Karpas-422 (cell line): ENCODE measurements at places on chromosomes 3 and 15. TPM values are rescaled to one million over a fixed set of nuclear protein-coding genes. Genes with fewer than 3 reads are reported as not detected.

- no peak for DNase-seq
- no peak overlapping the region for H3K4me3 ChIP-seq
- no peak overlapping the region for H3K27ac ChIP-seq
- H3K27me3 ChIP-seq = no peaks in the 10 kb centered on the region
- no peaks in the 10 kb centered on the region for H3K4me1 ChIP-seq
These were observed 261.7 kb downstream of the MAGI1 start for GRCh38 chr3:65777050-65777449.

Gene DPPA2
- not detected in 2 replicates for total RNA-seq

DNA sequence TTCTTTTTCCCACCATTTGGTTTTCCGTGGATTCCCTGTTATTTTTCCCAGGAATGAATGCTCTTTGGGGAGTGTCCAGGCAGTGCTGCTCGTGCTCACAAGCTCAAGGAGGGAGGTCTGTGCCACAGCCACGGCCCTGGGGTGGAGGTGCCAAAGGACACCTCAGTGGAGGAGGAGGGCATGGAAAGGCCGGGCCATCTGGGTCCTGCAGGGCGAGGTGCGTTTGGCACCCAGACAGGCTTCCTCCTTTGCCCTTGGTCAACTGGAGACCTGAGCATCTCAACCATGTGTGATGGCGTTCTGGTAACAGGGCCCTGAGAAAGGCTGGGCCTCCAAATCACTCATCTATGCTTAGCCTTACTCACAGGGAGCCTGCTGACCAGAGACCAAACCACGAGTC lies 25.4 kb downstream of the KY start:
- H3K36me3 ChIP-seq = no peaks in the 10 kb centered on the region
- H3K27ac ChIP-seq = no peak overlapping the region
- H3K27me3 ChIP-seq = no peaks in the 10 kb centered on the region
- H3K4me3 ChIP-seq = no peak overlapping the region

Gene SOX2
- total RNA-seq = 0.51 and 0.63 TPM in 2 replicates

DNA sequence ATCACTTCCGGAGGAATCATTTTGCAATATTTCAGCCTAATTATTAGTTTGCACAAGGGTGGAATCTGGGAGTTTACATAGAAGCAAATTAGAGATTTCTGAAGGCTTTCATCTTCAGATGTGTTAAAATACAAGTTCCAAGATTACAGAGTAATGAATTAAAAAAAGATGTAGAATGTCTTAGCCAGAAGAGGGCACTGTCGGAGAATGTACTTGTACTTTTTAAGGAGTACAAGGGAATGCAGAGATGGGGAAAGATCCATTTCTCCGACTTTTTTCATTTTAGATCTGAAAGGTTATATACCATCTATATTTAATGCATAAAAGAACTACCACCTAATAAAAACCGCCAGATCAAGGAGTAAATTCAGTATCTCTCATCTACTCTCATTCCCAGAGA lies 43.1 kb upstream of the WDR5B start:
- DNase-seq = peak; percentile 48
- no peaks in the 10 kb centered on the region for H3K27me3 ChIP-seq
- no peak overlapping the region for H3K4me3 ChIP-seq
- no peak overlapping the region for H3K27ac ChIP-seq
- H3K4me1 ChIP-seq = 0 out of 2 replicates have a peak, but pooled peaks cover 3% of the 10 kb centered on the region
- peaks cover 49% of the 10 kb centered on the region for H3K36me3 ChIP-seq

DNA sequence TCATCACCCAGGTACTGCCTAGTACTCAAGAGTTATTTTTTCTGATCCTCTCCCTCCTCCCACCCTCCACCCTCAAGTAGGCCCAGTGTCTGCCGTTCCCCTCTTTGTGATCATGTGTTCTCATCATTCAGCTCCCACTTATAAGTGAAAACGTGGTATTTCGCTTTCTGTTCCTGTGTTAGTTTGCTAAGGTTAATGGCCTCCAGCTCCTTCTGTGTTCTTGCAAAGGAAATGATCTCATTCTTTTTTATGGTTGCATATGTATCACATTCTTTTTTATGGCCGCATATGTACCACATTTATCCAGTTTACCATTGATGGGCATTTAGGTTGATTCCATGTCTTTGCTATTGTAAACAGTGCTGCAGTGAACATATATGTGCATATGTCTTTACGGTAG lies 8.2 kb upstream of the GANC start:
- H3K27ac ChIP-seq = no peak overlapping the region
- H3K36me3 ChIP-seq = peaks cover 73% of the 10 kb centered on the region
- H3K4me3 ChIP-seq = no peak overlapping the region
- no peaks in the 10 kb centered on the region for H3K27me3 ChIP-seq
- H3K4me1 ChIP-seq = no peaks in the 10 kb centered on the region
- DNase-seq = peak; percentile 38

GRCh38 chr3:24490151-24490550 lies 4.5 kb downstream of the THRB start:
- no peaks in the 10 kb centered on the region for H3K36me3 ChIP-seq
- no peaks in the 10 kb centered on the region for H3K4me1 ChIP-seq
- H3K27me3 ChIP-seq = no peaks in the 10 kb centered on the region

- no peak overlapping the region for H3K27ac ChIP-seq
- H3K27me3 ChIP-seq = no peaks in the 10 kb centered on the region
- H3K4me3 ChIP-seq = no peak overlapping the region
- DNase-seq = no peak
These were observed 385.7 kb downstream of the CGGBP1 start for GRCh38 chr3:87673132-87673531.

DNA sequence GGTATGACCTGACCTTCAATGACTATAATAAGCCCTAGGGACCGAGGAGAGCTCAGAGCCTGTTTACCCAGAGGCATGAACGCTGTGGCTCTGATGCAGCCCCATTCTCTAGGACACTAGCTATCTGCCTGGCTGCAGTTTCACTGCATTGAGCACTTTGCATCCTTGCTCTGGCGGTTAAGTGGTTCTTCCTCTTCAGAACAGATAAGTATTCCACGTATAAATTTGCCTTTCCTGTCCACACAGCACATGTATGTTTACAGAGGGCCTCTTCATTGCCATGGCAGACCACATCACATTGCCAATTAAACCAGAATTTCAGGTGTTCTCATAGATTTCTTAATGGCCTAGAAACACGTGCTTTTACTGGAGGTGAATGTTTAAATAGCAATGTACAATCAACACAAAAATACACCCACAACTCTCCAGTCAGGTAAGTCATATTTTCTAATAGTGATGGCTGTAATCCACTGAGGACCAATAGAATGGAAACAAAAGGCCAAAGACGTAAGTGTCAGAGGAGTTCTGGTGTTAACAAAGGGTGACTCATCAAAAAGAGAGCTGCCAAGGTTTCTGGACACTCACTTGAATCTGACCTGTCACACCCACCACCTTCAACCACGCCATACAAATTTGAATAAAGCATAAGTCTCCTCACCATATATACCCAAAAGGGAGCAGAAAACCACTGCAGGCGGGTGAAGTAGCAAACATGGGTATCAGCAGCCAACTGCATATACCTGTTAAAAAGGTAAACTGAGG lies 553.4 kb downstream of the OCA2 start:
- H3K36me3 ChIP-seq = no peaks in the 10 kb centered on the region
- H3K27me3 ChIP-seq = no peaks in the 10 kb centered on the region
- DNase-seq = no peak
- H3K4me3 ChIP-seq = no peak overlapping the region

DNA sequence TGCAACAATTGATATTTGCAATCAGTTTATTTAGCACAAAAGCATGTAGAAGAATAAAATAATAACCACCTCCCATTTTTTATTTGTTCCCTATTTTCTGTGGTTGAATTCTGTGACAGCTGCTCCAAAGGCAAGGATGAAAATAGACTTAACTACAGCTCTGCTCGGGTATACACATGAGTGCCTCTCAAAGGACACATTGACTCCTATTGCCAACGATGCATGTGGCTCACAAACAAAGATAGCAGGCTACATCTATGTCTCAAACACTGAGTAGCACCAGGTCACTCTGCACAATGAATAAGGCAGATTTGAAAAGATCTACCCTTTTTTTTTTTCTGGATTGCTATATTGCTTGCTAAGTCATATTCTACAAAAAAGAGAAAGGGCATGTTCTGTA lies 612.9 kb downstream of the ROBO1 start:
- H3K4me1 ChIP-seq = no peaks in the 10 kb centered on the region
- no peak overlapping the region for H3K4me3 ChIP-seq
- H3K27me3 ChIP-seq = no peaks in the 10 kb centered on the region
- no peak for DNase-seq
